ENCODE measurements at places on chromosomes 6 and 20. TPM values are rescaled to one million over a fixed set of nuclear protein-coding genes. Genes with fewer than 3 reads are reported as not detected.

DNA sequence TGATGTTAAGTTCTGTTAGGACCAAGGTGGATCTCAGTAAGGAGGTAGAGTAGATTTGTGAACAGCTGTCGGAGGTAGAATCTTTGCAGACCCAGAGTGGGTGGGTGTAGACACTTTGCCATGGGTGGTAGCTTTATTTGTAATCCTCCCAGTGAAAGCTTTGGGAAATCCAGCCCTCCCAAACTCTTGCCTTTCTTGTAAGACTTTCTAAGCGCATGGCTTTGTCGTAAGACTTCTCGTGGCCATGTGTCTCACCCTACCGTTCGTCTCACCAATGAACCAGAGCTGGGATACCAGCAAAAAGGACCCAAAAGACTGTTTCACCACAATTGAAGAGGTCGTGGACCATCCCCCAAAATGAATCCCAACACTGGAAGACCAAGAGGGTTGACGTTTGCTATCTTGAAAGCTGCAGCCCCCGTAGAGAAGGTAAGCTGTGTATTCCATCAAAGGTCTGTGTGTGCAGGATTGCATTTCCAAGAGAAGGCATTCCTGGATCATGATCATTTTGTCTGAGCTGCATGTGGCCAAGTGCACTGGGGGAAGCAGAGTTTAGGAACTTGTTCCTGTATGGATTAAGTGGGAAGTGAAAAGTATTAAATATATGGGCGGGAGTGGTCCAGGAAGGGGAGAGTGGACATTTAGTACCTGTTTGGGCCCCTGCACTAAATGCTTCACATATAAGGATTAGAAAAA lies 5.8 kb upstream of the TMEM14A start:
- DNase-seq, result no peak

- DNase-seq, result no peak
These were observed 3.2 kb upstream of the ZBTB12 start for GRCh38 chr6:31905041-31905440.

DNA sequence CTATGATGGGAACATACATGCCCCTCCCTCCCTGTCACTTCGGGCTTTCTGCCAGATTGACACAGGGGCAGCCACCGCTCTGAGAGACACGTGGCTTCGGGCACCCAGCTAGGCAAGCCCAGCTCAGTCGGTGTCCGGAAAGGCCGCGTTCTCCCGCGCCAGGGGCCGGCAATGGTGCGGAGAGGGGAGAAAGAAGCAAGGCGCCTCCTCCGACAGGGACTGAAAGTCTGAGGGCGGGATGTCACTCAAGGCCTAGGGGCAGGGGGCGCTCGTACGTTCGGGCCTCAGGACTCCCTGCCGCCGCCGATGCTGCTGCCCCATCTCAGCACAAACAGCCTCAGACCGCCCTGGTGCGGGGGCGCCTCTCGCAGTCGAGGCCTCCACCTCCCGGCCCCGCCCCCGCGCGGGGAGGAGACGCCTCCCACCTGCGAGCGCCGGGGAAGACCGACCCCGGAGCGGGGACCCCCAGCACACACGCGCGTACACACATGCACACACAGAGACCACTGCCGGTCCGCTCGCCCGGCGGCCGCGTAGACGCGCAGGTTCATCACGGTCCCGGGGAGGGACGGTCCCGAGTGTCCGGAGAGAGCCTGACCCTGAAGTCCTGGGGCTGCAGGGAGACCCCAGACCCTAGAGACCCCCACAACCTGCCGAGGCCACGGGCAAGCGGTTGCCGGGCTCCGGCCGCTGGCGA lies 1.9 kb downstream of the GRM4 start:
- peak; percentile 82 for DNase-seq

GRCh38 chr6:126696921-126697693 lies 357.2 kb downstream of the CENPW start:
- DNase-seq, result no peak

DNA sequence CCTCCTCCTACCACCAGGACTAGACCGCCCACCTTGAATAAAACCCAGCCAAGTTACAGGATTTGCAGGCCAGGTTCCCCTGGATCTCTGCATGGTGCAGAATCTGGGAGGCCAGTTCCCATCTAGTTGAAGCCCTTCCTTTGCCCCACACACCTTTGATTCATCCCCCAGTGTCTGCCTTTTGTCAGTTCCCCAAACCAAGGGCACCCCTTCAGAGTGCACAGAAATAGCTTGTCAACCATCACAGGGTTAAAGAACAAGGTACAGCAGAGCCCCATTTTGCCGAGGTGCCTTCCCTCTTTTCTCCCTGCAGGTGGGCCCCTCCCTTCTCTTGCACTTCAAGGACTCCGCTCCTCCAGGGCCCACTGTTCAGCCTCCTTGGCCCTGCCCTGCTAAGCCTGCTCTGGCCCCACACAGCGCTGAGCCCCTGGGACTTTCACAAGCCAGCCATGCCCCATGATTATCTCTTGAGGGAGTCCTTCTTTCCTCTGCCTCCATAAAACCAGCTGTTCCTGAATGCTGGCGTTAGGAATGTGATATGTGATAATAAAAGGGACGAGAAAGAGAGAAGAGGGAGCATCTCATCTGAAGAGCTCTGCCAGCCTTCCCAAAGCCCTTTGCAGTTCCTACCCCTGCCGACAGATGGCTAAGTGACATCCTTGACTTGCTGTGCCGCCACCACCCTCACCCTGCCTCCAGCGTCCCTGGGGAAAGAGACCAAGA lies 280.3 kb downstream of the CDC5L start:
- DNase-seq, result peak; percentile 69

DNA sequence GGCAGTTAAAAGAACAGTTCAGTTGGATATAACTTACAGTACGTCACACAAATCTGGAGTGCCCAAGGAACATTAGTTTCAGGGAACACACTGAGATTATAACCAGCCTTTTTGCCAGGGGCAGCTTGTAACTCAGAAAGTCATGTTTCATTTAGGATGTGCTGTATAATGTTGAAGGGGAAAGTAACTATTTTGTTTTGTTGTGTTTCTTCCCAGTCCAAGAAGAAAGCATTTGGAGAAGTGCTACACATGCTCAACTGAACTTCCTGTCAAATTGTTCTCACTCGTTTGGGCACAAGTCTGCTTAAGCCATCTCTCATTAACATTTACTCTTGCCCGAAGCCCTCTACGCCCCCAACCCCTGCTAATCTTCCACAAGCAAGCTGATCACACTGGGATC lies 157.9 kb downstream of the BTBD9 start:
- DNase-seq, result no peak

DNA sequence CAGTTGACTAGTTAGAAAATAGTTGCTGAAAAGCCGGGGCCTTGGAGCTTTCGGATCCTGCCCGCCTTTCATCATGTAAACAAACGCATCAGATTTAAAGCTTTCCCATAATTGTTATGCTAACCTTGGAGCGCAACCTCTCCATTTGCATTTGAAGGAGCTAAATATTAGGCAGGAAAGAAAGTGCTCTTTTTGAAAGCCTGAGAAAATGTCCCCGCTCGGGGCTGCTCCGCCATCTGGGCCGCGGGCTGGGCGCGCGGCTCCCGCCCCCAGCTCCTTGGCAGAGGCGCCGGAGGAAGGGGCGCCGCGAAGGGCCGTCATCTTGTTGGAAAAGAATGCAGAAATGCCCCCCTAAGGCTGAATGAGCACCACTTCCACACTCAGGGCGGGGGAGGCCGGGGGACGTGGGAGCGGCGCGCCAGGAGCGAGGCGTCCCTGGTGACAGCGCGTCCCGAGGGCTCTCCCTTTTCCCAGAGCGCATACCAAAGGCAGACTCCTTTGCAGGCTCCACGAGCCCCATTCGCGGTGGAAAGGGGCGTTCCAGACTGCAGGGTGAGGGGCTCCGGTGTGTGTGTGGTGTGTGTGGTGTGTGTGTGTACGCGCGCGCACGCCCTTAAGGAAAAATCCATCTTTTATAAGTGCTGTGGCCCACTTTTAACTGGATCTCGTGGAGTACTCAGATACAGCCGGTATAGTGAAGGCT lies 145.6 kb upstream of the ID4 start:
- DNase-seq, result no peak

DNA sequence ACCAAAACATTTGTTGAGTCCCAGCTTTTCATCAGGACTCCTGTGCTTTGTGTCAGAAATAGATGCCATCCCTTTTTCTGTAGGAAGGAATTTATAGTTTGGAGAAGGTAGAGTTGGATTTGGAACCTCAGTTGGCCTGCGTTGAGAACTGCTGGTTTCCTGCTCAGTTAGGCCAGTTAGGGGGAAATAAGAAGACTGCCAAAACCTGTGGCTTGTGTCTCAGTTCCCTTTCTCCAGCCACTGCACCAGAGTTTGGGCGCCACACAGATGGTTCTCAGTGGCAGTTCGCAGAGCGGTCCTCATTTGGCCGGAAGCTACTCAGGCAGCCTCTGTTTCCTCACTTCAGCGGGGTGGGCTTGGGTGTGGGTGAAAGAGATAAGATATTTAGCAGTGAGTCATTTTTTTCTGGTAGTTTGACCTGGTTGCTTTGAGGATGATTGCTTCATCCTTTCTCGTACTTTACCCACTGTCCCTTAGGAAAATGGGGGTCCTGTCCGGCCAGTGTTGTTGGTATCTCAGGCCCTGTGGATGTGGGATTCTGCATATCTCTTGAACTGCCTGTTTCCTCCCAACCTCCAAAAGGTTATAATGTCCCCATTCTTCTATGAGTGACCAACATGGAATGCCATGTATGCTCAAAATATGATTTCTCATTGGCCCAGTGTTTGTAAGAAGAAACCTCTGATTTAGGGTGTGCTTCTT lies 53.7 kb downstream of the JARID2 start:
- DNase-seq, result no peak

- DNase-seq, result no peak
These were observed 620.1 kb downstream of the HTR1B start for GRCh38 chr6:76843054-76843822.

GRCh38 chr6:97925504-97925903 lies 642.5 kb upstream of the MMS22L start:
- DNase-seq, result no peak

The RUNX2 gene
- 1.00 TPM for total RNA-seq

The PKIB gene
- total RNA-seq, result 0.37 TPM

The HEY2 gene
- 11.3 TPM for total RNA-seq

The TNNC2 gene
- 0.60 TPM for total RNA-seq

The SLC35B3 gene
- total RNA-seq, result 15.4 TPM

The RHAG gene
- 0.28 TPM for total RNA-seq

The TRIM10 gene
- total RNA-seq, result not detected

The SMPDL3A gene
- 7.0 TPM for total RNA-seq

The AGER gene
- total RNA-seq, result 7.3 TPM

Measured in posterior vena cava (tissue), 2 donors.